ENCODE measurements at places on chromosomes 16 and 17.
A peak's percentile ranks its signal among the peaks of the same experiment; 100 is the strongest.

- no peak for DNase-seq
Measured at GRCh38 chr17:44610331-44610730, 45.9 kb upstream of the MEIOC start.

DNA sequence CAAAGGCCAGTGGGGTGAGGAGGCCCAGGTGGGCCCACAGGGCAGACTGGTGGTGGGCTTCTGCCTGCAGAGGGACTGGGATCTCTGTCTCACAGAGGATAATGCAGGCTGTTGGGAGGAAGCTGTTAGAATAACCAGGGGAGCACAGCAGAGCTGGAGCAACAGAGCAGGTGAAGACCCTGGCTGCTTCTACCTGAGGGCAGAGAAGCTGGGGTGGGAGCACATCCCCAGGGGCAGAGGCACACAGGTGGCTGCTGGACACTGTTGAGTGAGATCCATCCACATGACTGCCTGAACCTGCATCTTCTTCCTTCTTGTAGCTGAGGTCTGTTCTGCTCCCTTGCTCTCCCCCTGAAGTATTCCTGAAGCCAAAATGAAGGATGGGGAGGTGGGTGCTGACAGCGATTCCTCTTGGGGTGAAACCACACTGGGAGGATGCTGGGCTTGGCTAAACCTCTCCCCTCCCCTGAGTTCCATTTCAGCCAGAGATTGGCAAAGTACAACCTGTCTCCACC is 1725.0 kb downstream of the TP53TG3F start:
- no peak for DNase-seq

DNA sequence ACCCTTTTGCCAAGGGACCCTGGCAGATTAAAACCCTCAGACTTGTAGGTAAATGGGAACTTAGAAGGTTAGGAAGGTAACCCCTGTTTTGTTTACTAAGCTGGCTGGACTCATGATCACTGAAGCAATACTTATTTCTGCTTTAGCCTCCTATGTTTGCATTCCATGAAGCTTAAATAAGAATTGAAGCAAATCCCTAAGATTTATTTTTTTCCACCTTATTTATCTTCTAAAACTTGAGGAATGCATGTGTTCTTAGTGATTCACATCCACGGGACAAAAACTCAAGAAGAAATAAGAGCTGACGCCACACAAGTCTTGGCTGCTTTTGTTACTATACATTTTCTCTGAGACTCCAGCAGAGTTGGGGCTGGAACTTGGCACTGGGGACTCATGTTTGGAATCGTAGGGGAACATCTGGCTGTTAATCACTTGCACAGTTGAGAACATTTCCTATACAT is 35.5 kb downstream of the CLUAP1 start:
- peak; percentile 79 for DNase-seq

- no peak for DNase-seq
Measured at GRCh38 chr17:50573866-50574611, 13.5 kb downstream of the CACNA1G start.

DNA sequence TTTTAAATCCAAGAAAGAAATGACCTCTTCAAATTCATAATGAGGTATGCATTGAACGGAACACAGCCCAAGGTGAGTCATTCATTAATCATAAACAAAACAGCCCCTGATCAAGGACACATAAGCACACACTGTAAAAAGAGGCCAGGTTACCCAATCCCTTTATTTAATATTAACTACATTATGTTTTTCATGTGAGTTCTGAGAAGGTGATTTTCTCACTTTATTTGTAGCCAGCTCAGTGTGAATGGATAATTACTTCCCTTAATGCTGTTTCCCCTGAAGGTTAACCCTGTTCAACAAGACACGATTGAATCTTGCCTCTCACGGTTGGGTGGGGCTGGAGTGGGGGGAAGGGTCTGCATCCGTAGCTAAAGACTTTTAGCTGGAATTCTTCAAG is 257.3 kb upstream of the SALL1 start:
- DNase-seq, result no peak
